ENCODE measurements at places on chromosomes 4 and X.
A peak's percentile ranks its signal among the peaks of the same experiment; 100 is the strongest.

GRCh38 chr4:80608281-80608980 lies 272.9 kb downstream of the CFAP299 start:
- DNase-seq, result peak; percentile 11

DNA sequence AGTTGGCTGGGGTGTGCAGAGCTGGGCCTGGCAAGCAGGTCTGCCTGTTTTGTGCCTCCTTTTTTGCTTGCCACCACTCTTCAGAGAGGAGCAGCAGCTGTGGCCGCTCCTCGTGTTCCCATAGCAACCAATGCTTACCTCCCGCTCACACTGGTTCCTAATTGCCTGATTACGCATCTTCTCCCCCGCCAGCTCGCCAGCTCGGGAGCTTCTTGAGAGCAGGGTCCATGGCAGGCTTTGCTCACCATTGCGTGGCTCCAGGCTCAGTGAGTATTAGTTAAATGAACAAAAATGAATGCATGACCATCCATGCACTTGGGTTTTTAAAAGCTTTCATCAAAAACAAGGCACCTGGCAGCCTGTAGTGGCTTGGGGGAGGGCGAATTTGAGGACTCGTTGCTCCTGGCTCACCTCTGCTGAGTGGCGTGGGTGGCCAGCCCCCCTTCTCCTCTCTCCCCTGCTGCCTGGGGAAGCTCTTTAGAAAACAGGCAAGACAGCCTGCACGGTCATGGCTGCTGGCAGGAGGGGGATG lies 14.2 kb upstream of the PJA1 start:
- DNase-seq, result peak; percentile 16

DNA sequence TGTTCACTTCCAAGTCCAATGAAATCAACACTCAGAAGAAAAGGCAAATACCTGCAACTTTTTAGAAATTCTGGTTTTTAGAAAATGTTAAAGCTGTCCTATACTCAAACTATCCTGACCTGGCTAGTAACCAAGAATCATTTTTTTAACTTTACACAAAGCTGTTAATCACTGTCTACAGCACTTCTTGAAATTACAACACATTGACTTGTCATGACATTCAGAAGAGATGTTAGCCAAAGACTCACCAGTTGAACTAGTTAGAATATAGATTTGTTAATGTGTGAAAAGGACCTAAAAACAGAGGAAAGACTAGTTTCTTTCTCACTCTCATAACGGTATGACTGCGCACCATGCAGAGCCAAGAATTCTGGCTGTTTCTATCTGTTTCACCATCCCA lies 98.8 kb downstream of the COX18 start:
- DNase-seq, result no peak

DNA sequence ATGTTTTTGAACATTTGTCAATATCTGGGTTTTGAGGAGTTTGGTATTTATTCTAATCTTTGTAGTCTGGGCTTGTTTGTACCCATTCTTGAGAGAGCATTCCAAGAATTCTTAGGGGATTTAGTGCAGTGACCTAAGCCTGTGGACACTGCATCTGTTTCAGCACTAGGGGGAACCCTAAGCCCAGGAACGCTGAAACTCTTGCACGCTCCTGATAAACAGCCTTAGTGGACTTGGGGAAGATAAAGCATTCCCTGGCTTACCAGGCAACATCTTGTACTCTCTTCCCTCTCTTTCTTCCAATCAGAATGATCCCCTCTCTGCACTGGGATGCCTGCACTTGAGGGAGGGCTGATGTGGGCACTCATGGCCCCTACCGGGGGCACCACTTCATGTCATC lies 654.9 kb upstream of the HTR2C start:
- peak; percentile 7 for DNase-seq

- DNase-seq, result peak; percentile 83
Measured at GRCh38 chr4:156686120-156686519, 285.5 kb downstream of the PDGFC start.

GRCh38 chr4:113591982-113592381 lies 169.6 kb downstream of the CAMK2D start:
- peak; percentile 14 for DNase-seq

DNA sequence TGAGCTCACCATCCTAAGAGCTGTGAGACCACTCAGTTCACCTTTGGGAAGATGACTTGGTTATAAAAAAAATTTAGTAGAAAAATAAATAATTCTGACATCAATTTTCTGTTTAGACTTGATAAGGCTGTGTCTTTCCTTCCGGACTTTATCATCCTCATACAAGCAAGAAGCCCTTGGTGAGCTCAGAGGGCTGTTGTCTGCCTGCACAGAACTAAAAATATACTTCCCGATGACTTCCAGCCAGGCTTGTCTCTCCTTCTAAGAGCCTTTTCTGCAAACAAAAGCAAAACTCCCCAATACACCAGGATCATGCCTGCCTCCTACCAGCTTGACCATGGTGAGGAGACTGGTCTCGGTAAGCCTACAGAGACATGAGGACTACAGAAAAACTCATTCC lies 58.3 kb upstream of the PHOX2B start:
- DNase-seq, result no peak

- no peak for DNase-seq
Measured at GRCh38 chrX:105972690-105973386, 65.7 kb downstream of the SERPINA7 start.

DNA sequence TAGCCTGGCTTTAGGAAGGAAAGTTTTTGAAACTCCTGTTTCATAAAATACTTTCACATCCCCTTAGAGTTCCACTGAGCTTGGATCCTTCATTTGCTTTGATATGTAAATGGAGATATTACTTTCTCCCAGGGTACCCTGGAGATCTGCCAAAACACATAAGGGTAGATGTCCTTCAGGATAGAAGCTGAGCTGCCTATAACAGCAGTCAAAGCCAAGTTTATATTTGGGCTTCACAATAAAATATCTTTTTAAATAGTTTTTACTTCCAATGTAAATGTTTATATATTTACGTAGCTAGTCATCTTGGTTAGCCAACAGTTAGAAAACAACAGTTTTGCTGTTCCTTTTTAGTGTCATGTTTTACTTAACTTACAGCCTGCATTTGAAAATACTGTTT lies 742.3 kb upstream of the POU3F4 start:
- DNase-seq, result no peak

DNA sequence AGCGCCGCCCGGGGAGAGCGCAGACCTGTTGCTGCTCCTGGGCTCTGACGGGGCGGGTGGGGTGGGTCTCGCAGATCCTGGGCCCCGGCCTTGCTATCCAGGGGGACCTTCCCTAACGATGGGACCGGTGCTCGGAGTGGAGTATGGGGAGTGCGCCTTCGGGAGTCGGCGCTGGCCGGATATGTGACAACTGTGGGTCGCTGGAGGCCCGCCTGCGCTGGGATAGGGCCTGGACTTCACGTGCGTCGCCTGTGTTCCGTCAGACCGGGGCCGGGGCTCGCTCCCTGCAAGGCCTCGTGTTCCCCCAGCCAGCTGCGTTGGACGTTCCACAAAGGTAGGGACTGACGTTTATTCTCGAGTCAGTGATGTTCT lies 1.3 kb downstream of the TBL1X start:
- DNase-seq, result peak; percentile 42

- DNase-seq, result no peak
Measured at GRCh38 chr4:187504974-187505797, 490.4 kb upstream of the ZFP42 start.

- no peak for DNase-seq
Measured at GRCh38 chr4:119190354-119190753, 22.2 kb upstream of the USP53 start.

GRCh38 chr4:111512081-111512783 lies 633.0 kb upstream of the FAM241A start:
- peak; percentile 60 for DNase-seq

GRCh38 chrX:63740382-63740781 lies 44.6 kb downstream of the ARHGEF9 start:
- DNase-seq, result no peak

DNA sequence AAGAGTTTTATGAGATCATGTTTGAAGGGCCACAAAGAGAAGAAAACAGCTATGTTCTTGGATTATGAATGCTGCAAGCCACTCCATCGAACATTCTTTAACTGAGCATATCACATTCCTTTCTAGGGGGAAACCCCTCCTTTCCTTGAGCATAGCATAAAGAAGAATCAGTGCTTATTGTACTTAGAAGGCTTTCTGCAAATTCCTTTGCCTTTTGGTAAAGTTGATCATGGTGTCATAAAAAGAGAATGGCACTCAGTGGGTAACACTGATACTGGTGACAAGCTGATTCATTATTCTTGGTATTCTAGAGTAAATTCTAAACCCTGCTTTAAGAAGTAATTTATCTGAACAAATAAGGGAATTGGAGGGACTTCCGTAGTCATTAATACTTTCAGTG lies 88.5 kb upstream of the GPR34 start:
- peak; percentile 45 for DNase-seq

GRCh38 chr4:76203541-76203940 lies 10.1 kb downstream of the SCARB2 start:
- no peak for DNase-seq

DNA sequence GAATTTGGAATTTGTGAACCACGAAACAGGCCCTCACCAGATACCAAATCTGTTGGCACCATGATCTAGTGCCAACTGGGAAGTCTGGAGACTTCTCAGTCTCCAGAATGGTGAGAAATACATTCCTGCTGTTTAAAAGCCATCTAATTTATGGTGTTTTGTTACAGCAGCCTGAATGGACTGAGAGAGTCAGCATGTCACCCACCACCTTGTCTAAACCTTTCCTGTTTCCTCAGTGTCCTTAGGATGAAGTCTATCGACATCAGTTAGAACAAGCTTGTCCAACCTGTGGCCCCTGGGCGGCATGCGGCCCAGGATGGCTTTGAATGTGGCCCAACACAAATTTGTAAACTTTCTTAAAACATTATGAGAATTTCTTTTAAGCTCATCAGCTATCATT lies 42.1 kb downstream of the FREM3 start:
- no peak for DNase-seq

- no peak for DNase-seq
Measured at GRCh38 chr4:154564311-154564710, 1.5 kb downstream of the FGB start.

DNA sequence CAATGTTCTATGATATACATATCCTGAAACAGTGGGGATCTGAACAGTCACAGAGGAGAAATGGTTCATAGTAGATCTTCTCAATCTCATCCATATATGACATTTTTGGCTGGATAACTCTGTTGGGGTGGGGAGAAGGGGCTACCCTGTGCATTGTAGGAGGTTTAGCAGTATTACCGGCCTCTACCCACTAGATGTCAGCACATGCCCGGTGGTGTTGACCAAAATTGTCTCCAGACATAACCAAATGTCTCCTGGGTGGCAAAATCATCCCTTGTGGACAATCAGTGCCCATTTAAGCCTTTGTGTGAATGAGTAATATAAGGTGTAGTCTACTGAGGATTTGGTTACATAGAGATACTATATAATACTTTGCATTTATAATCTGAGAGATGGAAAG lies 89.9 kb downstream of the PLS3 start:
- peak; percentile 33 for DNase-seq

DNA sequence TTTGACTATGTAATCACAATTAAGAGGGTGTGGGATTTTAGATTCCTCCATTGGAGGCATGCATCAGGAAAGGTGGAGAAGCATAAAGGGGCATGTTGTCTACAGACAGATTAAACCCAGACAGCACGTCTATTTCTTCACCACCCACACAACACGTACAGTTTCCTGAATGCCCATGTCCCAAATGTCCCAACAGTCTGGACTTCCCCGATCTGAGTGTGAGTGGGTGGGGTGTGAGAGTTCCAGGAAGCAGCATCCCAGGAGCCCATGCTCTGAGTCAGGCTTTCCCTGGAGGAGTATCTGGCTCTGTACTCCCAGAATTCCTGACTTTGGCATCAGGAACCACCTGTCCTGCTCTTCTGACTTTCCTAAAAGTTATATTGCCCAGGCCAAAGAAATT lies 30.8 kb upstream of the NDP start:
- peak; percentile 4 for DNase-seq

GRCh38 chrX:13760426-13760825 lies 25.9 kb downstream of the OFD1 start:
- DNase-seq, result no peak

DNA sequence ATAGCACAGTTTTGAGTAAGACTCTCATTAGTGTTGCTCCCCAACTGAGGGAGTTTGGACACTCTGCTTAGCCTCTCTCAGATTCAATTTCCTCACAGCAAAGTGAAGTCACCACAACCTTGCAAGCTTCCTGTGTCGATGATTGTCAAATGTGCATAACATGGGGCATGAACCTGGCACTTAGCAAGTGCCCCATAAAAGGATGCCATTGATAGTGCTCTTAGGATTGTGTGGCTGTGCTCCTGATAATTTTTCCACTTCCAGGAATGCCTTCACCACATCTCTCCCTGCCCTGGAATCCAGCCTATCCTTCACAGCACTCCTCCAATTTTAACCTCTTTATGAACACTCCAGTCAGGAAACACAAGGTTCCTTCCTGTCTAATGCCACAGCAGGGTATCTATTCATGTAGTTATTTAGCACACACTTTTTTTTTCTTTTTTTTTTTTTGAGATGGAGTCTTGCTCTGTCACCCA lies 309.4 kb downstream of the PPP3CA start:
- DNase-seq, result no peak

- DNase-seq, result no peak
Measured at GRCh38 chr4:23333556-23333945, 556.3 kb downstream of the PPARGC1A start.

DNA sequence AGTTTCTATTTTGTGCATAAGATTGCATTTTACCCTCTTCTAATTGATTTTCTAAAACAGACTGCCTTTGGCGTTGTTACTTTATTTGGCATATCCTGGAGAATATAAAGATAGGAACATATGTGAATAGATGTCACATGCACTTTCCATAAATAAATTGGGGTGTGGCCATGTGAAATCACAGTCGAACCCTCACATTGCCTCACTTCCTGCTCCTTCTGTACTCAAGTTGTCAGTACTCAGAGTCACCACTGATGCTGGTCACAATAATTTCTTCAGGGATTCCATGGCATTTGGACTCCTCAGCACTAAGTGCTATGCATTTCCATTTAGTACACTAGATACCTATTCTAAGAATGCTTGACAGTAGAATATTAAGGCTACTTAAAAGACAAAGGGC lies 1.4 kb upstream of the EMCN start:
- no peak for DNase-seq

GRCh38 chr4:95728145-95728544 lies 111.7 kb upstream of the PDHA2 start:
- DNase-seq, result no peak

GRCh38 chr4:83208371-83209365 lies 75.9 kb downstream of the COQ2 start:
- peak; percentile 56 for DNase-seq

DNA sequence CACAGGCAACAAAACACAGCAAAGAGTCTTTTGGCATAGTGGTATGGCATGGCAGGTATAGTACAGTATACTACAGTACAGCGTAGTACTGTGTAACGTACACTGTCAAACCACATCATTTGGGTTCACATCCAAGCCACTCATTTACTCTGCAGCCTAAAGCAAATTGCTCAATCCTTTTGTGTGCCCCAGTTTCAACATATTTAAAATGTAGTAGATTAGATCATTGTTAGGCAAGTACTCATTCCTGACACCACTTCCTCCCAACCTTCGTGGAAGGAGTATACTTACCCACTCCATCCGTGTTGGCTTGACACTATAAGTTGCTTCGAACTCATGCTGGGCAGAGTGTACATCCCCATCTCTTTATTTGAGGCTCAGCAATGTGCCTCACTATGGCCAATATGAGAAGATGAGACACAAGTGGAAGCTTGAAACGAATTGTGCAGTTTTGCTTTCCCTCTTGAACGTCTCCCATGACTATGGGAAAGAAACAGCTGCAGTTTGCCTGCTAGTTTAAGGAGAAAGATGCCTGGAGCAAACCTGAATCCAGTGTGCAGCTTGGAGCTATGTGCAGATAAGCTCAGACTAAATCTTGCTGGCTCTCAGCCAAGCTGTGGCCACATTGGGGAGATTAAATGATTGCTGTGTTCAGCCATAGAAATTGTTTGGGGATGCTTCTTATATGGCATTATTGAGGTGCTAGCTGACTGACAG lies 85.7 kb upstream of the TBL1X start:
- peak; percentile 10 for DNase-seq

Measured in AG20443 (cell line).